GM19239 (cell line): ENCODE measurements at places on chromosomes 6 and 20.

- no peak for DNase-seq
Measured at GRCh38 chr6:156174031-156174890, 602.9 kb upstream of the ARID1B start.

DNA sequence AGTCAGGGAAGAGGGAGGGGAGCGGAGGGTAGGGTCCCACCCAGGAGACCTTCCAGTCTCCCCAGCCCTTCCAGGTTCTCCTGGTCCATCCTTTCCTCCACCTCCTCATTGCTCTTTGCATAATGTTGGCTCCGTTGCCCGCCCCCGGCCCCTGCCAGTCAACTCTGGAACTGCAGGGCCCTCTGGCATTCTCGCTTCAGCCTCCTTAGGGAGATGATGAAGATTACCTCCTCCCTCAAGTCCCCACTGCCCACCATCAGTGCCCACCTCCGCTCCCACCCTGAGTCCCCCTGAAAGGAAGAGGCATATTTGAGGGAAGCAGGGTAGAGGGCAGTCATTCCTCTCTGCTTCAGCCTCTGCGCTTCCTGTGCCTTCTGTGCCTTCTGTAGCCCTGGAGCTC is 8.5 kb downstream of the TMEM63B start:
- DNase-seq, result no peak

- DNase-seq, result no peak
Measured at GRCh38 chr6:151096691-151097606, 142.8 kb upstream of the AKAP12 start.

DNA sequence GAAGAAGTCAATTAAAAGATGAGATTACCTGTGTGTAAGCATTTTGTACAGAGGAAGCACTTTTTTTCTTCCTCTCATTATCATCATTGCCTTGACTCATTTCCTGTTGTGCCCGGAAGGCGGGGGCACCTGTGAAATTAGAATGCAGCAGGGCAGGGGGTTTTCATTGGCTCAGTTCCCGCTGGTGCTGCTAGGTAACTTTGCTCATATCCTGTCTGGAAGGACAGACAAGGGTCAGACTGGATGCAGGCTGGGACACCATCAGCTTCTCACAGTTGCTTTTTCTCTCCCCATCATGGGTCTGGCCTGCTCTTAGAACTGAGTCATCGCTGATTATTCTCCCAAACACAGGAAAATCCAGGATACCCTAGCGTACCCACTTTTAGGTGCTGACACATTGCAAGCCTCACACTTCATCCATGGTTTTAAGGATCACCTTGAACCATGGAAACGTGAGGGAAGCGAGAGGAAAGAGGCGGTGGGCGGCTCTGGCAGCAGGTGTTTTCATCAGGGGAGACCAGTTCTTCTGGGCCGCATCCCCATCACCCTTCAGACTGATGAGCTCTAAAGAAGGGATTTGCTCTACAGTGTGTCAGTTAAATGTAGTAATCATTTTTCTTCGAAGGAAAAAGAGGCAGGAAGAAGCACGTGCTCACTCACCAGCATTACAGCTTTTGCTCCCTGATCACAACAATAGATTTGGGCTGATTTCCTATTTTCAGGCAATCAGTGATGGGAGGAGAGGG is 195.7 kb upstream of the SASH1 start:
- no peak for DNase-seq

DNA sequence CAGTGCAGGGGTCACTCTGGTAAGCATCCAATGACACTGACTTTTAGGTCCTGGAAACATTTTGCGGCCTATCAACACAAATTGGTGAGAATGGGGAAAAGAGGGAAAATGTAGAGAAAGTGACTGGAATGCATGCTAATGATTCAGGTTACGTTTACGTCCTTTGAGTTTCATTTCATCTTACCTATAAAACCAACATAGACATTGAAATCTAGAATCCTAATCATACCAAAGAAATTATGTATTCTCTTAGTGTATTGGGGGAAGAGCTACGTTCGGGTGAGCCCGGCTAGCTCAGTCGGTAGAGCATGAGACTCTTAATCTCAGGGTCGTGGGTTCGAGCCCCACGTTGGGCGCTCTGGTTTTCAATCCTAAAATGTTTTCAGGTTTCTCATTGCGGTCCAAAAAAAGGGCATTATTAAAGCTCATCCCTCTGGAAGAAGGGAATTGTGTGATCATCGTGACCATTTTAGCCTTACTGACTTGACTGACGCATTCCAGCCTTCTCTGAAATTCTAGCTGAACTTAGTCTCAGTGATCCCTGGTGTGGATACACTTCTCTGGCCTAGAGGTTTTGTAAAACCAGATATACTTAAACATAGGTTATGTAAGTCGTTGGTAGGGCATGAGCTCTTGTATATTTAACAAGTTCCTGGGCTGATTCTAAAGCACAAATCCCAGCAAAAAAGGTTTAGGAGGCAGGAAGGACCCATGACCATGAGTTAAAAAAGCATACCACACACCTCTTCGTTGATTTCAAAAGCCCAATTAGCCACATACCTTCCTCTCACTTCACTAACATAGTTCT is 18.3 kb downstream of the HMGN4 start:
- DNase-seq, result no peak

- no peak for DNase-seq
Measured at GRCh38 chr6:145368075-145368474, 367.2 kb downstream of the EPM2A start.

GRCh38 chr6:119036081-119036480 is 42.4 kb downstream of the FAM184A start:
- no peak for DNase-seq

- no peak for DNase-seq
Measured at GRCh38 chr20:46990017-46990595, 95.5 kb downstream of the EYA2 start.

DNA sequence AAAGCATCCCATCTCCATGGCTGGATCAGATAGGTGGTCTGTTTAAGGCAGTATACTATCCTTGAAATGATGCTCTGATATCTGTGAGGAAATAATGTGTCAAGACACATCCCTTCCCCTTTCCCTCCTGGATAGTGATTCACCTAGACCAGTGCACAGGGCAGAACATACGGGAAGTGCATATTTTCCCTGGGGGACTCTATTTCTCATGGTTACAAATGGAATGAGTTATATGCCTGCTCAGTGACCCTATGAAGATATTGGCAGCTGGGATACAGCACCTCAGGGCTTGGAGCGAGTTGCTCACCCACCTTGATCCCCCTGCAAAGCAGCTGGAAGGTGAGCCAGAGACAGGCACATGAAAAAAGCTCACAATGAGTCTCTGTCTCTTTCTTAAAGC is 67.5 kb upstream of the PRL start:
- no peak for DNase-seq

DNA sequence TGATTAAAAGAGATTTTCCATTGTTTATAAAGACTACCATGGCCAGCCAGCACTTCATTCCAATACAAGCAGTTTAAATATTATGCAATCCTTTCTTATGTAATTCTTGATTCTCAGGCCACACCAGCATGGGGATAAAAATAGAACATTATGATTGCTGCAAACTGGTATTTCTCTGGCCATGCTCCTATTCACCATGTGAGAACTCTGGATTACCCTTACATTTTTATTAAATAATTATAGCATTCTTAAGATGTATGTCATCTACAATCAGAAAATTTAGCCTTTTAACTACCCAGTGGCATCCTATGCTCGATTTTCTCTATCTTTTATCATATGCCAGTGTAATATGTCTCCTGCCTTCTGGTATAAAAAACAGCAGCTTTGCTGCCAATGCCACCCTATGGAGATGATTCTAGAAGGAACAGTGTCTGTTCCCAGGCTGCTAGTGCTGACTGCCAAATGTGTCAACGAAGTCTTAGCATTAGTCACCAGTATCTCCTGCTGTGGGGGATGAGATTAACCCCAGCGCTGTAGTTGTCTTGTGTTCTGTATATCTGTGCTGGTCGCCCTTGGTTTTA is 501.4 kb downstream of the BCKDHB start:
- no peak for DNase-seq

- DNase-seq, result peak; percentile 16
Measured at GRCh38 chr6:112180095-112180820, 74.1 kb downstream of the LAMA4 start.

DNA sequence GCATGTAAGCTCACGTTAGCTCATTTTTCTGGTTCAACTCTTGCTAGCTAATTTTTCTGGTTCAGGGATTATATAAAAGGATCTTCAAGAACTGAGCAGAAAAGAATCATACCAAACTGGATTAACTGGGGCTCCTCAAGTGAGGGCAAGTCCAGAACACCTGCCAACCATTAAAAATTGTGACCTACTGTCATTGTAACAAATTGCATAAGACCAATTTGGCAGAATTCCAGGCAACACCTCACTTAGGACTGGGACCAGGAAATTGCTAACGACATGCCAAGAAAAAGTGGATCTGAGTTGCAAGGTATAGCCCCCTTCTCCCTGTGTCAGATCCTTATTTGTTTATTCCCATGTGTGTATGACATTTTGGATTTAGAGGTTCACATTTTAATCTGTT is 216.6 kb downstream of the HIVEP2 start:
- DNase-seq, result no peak

DNA sequence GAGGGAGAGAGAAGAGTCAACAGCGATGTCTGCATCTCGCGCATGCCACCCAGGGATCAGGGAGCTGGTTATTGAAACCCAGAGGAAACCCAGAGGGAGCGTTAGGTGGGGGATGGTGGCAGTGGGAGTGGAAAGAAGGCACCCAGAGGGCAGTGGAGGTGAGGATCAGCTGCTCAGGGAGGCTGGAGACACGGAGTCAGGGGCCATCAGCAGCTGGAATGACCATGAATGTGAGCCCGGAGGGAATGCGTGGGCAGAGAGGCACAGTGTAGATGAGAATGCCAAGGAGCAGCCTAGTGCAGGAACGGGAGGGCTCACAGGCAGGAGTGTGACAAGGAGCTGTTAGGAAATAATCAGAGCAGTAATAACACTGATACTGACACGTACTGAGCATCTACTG is 36.2 kb downstream of the RSPO4 start:
- DNase-seq, result no peak

- DNase-seq, result no peak
Measured at GRCh38 chr6:6006006-6006427, 708 bp downstream of the NRN1 start.

DNA sequence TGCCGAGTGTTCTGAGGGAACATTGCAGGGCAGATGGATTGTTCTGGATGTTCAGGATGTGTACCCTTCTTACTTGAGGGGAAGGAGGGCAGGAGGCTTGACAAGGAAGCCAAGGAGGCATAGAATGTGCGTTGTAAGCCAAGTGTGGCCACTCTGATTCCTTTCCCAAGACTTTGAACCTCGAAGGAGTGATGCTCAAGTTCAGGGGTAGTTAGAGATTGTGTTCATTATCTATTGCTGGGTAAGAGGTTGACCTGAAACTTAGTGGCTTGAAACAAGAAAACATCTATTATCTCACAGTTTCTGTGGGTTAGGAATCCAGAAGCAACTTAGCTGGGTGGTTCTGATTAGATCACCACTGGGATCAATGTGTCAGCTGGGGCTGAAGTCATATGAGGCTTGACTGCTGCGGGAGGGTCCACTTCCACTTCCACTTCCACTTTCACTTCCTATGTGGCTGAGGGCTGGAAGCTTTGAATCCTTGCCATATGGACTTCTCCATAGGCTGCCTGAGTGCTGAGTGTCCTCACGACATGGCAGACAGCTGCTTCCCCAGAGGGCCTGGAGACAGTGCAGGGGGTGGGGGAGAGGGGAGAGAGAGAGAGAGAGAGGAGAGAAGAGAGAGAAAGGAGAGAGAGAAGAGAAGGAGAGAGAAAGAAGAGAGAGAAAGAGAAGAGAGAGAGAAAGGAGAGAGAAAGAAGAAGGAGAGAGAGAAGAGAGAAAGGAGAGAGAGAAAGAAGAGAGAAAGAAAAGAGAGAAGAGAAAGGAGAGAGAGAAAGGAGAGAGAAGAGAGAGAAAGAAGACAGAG is 6.9 kb upstream of the CD40 start:
- DNase-seq, result no peak

- DNase-seq, result no peak
Measured at GRCh38 chr6:164016056-164016455, 601.5 kb downstream of the QKI start.

DNA sequence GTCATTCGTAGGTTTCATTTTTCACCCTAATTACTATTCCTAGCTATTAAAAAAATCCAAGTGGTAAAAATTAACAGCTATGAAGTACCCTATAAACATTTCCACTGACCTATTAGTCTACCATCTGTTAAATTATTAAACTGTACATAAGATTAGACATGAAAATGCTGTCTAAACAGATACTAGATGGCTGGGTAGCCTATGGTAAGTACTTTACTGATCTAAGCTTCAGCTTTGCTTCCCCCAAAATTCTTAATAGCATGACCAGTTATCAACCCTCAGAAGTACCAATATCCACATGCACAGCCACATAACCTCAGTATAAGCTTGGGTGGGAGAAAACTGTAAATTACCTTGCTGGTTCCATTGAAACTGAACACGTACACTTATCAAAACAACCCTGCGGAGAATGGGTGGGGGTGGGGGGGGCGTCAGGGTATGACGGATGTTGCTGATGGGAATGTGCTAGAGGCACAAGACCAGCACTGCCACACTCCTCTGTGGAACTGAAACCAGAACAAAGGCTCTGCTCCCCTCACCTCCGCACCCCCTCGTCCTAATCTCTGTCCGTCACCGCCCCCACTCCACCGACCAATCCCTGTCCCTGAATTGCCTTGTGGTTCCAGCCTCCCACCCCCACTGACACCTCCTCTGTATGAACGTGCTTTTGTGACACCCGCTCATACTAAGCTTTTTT is 45.3 kb downstream of the B4GALT5 start:
- DNase-seq, result peak; percentile 50

GRCh38 chr20:48773837-48774418 is 53.9 kb downstream of the PREX1 start:
- no peak for DNase-seq

DNA sequence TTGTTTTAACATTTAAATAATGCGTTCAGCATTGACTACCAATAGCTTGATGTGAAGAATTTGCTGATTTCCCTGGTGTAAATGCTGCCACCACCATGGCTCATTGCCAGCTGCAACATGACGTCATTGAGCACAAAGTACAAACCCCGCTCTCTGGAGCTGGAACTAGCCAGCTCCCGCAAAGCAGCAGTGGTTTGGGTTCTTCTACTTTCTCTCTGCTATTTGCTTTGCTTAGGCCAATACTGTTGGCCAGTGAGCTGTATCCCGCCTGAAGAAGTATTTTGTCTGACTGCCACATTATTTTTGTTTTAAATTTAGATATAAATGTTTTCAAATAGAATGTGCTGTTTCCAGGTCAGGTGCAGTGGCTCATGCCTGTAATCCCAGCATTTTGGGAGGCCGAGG is 47.4 kb upstream of the KIF13A start:
- no peak for DNase-seq

GRCh38 chr6:104771258-104771832 is 88.4 kb downstream of the HACE1 start:
- DNase-seq, result no peak

DNA sequence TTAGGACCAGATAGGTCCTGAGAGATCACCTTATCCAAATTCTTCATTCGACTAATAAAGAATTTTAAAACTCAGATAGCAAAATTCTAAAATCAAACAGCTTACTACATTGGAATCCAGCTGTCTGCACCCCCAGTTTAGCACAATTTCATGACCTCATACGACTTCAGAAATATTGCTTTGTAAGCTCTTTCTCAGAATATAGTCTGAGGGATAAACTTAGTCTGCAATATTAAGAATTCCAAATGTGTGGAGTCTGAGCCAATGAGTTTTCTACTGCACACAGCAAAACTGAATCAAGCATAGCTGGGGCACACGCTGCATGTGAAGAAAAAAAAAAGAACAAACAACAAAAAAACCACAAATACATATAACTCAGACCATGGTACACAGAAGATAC is 541.6 kb upstream of the CHD6 start:
- no peak for DNase-seq
